ENCODE measurements at places on chromosomes 2 and 18.

DNA sequence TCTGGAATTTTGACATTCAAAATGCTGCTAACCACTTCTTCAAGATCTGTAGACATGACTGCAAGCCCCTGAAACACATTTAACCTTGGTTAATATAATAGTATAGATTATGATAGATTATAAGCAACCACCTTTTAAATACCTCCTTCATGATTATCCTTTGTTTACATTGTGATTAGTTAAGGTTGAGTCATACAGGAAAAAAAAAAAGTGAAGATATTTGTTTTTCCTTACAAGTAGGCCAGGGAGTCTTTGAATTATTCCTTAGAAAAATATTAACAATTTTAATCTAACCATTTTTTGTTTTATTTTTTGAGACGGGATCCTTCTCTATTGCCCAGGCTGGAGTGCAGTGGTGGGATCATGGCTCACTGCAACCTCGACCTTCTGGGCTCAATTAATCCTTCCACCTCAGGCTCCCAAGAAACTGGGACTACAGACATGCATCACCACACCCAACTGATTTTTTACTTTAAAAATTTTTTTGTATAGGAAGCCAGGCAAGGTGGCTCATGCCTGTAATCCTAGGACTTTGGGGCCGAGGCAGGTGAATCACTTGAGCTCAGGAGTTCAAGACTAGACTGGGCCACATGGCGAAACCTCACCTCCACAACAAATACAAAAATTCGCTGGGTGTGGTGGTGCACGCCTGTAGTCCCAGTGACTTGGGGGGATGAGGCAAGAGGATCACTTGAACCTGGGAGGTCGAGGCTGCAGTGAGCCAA lies 99.4 kb downstream of the SLC39A10 start:
- no peak for DNase-seq

DNA sequence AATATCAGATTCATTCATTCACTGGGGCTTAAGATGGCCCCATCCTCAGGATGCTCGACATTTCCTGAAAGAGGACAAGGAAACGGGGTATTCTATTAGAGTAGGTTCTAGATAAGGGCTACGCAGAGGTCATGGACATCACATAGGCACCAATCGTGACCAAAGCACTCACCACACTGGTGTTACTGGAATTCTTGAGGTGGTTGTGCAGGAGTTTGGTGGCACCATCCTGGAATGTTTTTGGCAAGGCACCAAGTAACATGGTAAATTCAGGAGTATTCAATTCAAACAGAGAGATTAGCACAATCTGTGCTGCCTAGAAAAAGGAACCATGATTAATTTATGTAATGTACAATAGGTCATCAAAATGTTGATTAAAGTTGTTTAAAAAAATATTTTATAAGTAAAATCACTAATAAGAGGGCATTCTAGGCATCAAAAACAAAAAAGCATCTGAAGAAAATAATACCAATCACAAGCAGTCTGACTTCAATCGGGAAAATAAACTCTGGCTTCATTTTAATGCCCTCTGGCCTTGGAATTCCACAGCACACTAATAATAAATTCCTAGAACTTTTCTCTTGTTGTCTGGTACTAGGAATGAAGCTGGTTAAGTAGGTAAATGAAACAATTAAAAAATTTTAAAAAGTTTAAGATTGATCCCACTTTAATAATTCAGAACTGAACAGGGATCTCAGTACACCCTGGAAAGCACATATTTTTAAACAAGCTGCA lies 102.8 kb upstream of the TFCP2L1 start:
- no peak for DNase-seq

DNA sequence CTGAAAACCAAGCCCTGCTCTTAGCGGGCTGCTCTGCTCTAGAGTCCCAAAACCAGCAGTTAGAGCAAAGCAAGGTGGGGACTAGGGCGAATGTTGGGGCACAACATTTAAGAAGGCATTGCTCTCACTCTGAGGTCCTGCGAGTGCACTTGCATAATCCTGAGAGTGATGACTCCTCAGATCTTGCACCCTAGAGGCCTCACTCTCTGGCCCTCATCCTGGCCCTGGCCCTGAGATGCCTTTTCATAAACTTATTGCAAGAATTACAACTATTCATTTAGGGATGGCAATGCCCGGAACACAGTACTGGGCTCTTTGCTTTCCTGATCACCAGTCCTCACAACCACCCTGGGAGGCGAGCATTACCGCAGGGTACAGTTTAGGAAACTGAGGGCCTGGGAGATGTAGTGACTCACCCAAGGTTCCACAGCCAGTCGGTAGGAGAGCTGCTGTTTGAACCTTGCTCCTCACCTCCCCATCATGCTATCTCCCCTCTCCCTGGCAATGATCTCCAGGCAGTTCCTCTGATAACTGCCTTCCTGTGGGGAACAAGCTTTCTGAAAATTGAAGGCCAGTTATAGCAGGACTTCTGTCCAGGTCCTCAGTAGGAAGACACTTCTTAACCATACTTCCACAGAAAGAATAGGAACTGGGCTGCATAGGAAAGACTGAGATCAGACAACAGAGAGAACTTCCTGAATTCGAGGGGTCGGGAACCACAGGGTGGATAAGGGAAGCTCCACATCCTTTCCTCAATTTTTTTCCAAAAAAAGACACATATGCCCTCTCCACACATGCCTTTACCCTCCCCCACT lies 91.3 kb downstream of the TNS1 start:
- DNase-seq: no peak

DNA sequence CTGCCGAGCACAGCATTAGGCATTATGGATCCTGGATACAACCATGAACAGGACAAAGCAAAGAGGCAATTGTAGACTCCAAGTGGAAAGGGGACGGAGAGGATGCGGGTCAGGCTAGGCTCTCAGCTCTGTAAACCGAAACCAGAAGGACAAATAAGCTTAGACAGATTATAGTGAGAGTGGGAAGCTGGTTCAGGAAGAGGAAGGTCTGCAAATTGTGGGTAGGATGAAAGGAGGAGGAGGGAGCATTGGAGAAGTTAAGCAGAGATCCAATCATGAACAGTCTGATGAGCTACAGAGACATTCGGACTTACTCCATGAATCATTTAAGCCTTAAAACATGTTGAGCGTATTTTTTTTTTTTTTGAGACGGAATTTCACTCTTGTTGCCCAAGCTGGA lies 3.0 kb downstream of the MSH6 start:
- DNase-seq: no peak

DNA sequence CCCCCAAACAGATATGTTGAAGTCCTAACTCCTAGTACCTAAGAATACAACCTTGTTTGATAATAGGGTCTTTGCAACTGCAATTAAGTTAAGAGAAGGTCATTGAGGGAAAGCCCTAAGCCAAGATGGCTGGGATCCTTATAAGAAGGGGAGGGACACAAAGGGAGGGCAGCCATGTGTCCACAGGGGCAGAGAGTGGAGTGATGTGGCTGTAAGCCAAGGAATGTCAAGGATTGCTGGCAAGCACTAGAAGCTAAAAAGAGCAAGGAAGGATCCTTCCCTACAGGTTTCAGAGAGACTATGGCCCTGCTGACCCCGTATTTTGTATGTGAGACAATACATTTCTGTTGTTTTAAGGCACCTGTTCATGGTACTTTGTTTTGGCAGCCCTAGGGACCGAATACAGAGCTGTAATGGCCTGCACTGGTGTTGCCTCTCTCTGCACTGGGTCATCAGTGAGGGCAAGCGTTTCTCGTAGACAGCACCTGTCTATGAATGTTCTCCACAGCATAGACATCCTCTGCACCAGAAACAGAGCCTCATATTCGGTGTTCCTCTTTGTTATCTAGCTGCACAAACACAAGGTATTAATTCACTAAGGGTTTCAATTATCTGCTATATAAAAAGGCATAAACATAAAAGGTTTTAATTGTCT lies 75.4 kb upstream of the AQP4 start:
- no peak for DNase-seq
